NCI-H1092 treated with DMSO at 0.1 percent for 48 hours (cell line): ENCODE measurements at places on chromosomes 2 and 18.

DNA sequence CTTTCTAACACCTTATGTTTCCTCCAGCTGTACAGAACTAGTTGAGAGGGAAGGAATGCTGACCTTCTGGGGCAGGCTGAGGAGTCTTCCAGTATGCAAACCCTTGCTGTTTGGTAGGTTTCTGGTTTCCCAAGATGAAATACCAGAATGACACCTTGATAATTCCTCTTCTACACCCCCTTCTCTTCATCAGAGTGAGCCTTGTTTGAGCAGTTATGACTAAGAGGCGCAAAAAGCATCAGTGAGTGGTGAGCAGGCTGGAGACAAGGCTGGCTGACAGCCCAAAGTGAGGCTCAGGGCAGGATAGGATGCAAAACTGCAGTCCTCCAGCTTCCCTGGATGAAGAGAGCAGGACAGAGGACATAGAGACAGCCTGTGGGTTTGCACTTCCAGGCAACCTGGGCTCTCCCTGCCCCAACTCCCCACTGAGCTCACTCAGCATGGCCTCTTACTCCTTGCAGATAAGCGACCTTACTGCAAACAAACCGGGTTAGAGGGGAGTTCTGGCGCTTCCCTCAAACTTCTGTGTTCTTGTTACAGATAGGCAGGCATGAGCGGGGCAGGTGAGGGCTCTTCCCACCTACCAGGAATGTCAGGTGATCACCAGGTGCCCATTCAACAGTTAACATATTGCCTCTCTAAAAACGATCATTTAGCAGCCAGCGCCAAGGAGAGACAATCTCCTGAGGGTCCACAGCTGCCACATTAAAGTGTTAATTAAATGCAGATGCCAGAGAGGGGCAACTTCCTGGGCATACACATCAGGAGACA is 5.4 kb downstream of the MPPE1 start:
- no peak for DNase-seq

DNA sequence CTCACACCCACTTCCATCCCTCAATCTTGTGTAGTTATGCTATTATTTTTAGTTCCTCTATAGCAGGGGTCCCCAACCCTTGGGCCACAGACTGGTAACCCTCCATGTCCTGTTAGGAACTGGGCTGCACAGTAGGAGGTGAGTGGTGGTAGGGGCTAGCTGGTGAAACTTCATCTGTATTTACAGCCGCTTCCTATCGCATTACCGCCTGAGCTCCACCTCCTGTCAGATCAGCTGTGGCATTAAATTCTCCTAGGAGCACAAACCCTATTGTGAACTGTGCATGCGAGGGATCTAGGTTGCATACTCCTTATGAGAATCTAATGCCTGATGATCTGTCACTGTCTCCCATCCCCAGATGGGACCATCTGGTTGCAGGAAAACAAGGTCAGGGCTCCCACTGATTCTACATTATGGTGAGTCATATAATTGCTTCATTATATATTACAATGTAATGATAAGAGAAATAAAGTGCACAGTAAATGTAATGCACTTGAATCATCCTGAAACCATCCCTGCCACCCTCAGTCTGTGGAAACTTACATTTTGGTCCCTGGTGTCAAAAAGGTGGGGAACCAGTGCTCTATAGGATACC is 1.6 kb upstream of the RAB11FIP5 start:
- no peak for DNase-seq

GRCh38 chr2:240876035-240876474 is 7.4 kb downstream of the AGXT start:
- DNase-seq = no peak

- DNase-seq = no peak
These were observed 112.2 kb downstream of the SRBD1 start for GRCh38 chr2:45498661-45499550.

GRCh38 chr2:5854797-5855196 is 162.6 kb downstream of the SOX11 start:
- no peak for DNase-seq

- peak; percentile 43 for DNase-seq
These were observed 294.3 kb upstream of the KCNH7 start for GRCh38 chr2:163132850-163133249.

GRCh38 chr18:3885209-3885792 is 435.3 kb downstream of the TGIF1 start:
- no peak for DNase-seq

GRCh38 chr2:176083796-176084261 is at the start of gene EVX2:
Gene EVX2, minus strand, starts transcription at chr2:176083962. Its CDS starts 186 bp downstream, at chr2:176083776.
- DNase-seq = no peak

- no peak for DNase-seq
These were observed 866 bp downstream of the CWC22 start for GRCh38 chr2:180006231-180006630.

DNA sequence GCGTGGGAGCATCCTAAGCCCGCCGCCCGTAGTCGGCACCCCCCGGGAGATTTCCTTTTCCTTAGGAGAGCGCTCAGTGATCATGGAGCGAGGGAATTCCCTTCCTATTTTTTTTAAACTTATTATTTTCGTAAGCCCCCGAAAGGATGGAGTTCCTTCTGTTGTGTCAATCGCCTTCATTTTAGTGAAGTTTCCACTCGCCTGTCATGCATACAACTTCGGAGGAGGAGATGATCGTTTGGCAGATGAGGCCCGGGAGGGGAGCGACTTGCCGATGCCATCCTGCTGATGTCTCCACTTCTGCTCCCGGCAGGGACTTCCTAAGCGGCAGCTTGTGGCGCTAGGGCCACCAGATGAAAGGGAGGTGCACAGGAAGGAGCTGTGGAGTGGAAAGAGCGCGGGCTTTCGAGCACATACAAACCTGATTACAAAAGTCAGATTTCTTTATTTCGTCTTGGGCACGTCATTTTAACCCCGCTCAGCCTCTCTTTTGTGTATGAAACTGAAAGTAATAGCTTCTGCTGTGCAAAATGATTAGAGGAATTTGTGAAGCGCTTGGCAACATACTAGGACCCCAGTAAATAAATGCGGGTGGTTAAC is at the start of gene ADGRF3:
Gene ADGRF3, minus strand, starts transcription at position 336 of the 600 bp plus-strand sequence. CDS start 555 bp downstream, outside the sequence.
- peak; percentile 46 for DNase-seq

GRCh38 chr2:28021898-28022297 is 131.4 kb downstream of the BABAM2 start:
- no peak for DNase-seq

GRCh38 chr2:191345788-191346187 is 100.6 kb downstream of the MYO1B start:
- no peak for DNase-seq

DNA sequence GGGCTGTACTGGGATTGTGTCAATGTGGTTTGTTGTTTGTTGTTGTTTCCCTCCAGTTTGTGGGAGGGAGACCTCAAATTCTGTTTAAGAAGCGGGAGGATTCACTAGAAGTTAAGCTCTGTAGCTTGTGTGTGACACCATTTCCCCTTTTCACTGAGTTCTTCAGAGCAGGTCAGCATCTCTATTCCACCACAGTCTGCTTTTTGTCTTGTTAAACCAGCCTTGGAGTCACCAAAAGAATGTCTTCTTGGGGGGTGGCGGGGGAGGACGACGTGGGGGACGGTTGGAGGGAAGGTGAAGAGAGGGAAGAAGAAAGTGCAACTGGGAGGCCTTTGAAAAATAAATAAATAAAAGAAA is 2.3 kb upstream of the BCL11A start:
- no peak for DNase-seq

DNA sequence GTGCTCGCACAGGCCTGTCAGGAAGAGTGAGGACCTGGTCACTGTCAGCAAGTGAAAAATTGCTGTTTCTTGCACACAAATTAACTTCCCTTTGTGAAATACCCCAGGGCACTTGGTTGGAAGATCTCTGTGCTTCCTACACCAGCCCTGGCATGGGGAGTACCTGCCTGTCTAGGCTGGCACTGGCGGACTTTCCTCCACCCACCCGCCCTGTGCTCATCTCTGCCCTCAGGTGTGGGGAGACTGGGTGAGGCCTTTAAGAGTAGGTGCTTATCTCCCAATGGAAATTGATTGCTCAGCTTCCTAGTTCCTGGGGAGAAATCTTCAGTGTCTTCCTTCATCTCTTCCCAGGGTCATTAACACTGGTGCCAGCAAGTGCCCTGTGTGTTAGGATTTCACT is 42.1 kb downstream of the IMPA2 start:
- DNase-seq = no peak

GRCh38 chr2:120440521-120441350 is 94.8 kb downstream of the INHBB start:
- no peak for DNase-seq
